Cardiac muscle cell (in vitro differentiated cells and primary cell): ENCODE measurements at places on chromosomes 12 and 14. TPM values are rescaled to one million over a fixed set of nuclear protein-coding genes. Genes with fewer than 3 reads are reported as not detected.

DNA sequence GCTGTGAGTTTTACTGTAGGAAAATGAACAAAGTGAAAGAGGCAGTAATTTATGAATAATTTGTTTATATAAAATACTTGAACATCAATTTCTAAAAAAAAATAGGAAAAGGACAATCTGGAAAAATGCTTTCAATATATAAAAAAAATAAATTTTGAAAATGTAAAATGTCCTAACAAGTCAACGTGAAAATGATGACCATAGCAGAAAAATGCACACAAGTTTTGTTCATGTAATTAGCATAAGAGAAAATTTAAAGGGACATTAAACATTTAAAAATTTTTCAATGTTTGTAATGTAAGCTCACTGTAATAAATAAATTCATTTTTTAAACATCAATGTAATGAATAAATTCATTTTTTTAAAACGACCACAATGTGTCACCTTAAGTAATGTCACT is 214.8 kb upstream of the ATXN7L3B start:
- H3K4me1 ChIP-seq = no peaks in the 10 kb centered on the region
- no peak overlapping the region for H3K4me3 ChIP-seq
- H3K27me3 ChIP-seq = no peaks in the 10 kb centered on the region
- DNase-seq = no peak
- no peak overlapping the region for H3K27ac ChIP-seq

GRCh38 chr12:41910578-41911320 is 233.9 kb downstream of the GXYLT1 start:
- DNase-seq = no peak
- no peaks in the 10 kb centered on the region for H3K36me3 ChIP-seq
- peaks cover 19% of the 10 kb centered on the region for H3K4me1 ChIP-seq
- no peaks in the 10 kb centered on the region for H3K27me3 ChIP-seq
- no peak overlapping the region for H3K4me3 ChIP-seq

GRCh38 chr12:15698377-15698871 is 90.8 kb downstream of the EPS8 start:
- H3K4me3 ChIP-seq = no peak overlapping the region
- DNase-seq = no peak

GRCh38 chr12:28859551-28859950 is 289.5 kb upstream of the FAR2 start:
- no peaks in the 10 kb centered on the region for H3K36me3 ChIP-seq
- H3K27ac ChIP-seq = no peak overlapping the region
- H3K27me3 ChIP-seq = no peaks in the 10 kb centered on the region
- no peaks in the 10 kb centered on the region for H3K4me1 ChIP-seq

The CEBPE gene
- total RNA-seq = not detected in 2 replicates

GRCh38 chr14:86321151-86321550 is 791.2 kb downstream of the FLRT2 start:
- H3K4me1 ChIP-seq = no peaks in the 10 kb centered on the region
- no peak overlapping the region for H3K27ac ChIP-seq
- H3K4me3 ChIP-seq = no peak overlapping the region
- H3K36me3 ChIP-seq = no peaks in the 10 kb centered on the region
- no peaks in the 10 kb centered on the region for H3K27me3 ChIP-seq

The RNU4-1 gene
- total RNA-seq = not detected in 2 replicates
